ENCODE measurements at places on chromosomes 3 and 15. TPM values are rescaled to one million over a fixed set of nuclear protein-coding genes. Genes with fewer than 3 reads are reported as not detected.

Gene PARP15
- total RNA-seq, result not detected

Gene TEX9
- total RNA-seq, result 4.1 TPM

Gene TMEM45A
- total RNA-seq, result 56.3 TPM

Gene RNU5B-1
- not detected for total RNA-seq

Gene CCK
- 1.1 TPM for total RNA-seq

Gene TICRR
- 0.35 TPM for total RNA-seq

Gene FGD5
- total RNA-seq, result 1.3 TPM

Gene MST1R
- 0.35 TPM for total RNA-seq

Gene CCR1
- not detected for total RNA-seq

Gene ATP13A5
- not detected for total RNA-seq

Gene HHATL
- not detected for total RNA-seq

Gene LRRN1
- not detected for total RNA-seq

Gene SLC2A2
- not detected for total RNA-seq

Gene CX3CR1
- not detected for total RNA-seq

All from smooth muscle cell of the coronary artery (primary cell).